GF-D8 (cell line): ENCODE measurements at places on chromosomes 3 and 15.

- DNase-seq, result no peak
Measured at GRCh38 chr3:141939759-141940158, 63.3 kb downstream of the ATP1B3 start.

GRCh38 chr15:92810418-92811138, 89.5 kb upstream of the CHD2 start:
- DNase-seq, result peak; percentile 81

GRCh38 chr15:69402816-69403215, 11.3 kb upstream of the KIF23 start:
- DNase-seq, result no peak

GRCh38 chr3:43317461-43318316, 31.3 kb downstream of the SNRK start:
- DNase-seq, result no peak

GRCh38 chr3:17359911-17360310, 382.5 kb downstream of the TBC1D5 start:
- DNase-seq, result no peak

- no peak for DNase-seq
Measured at GRCh38 chr15:33547876-33548275, 237.1 kb downstream of the RYR3 start.

DNA sequence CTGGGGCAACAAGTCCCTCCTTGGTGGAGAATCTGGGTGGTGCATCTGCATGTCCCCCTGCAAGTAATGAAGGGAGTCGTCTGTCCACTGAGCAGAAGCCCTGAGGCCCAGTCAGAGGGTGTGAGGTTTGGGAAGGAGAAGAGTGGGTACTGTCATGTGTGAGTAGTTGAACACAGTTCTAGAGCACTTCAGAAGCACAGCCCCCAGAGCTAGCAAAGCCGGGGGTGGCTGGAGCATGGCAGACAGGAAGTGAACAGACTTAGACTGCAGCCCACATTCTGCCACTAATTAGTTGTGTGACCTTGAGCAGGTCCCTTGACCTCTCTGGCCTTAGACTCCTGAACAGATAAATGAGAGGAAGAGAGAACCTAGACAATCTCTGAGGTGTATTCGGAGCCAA, 207.6 kb downstream of the UACA start:
- DNase-seq, result no peak

GRCh38 chr3:37492977-37493471, 318.6 kb upstream of the LRRFIP2 start:
- peak; percentile 78 for DNase-seq

DNA sequence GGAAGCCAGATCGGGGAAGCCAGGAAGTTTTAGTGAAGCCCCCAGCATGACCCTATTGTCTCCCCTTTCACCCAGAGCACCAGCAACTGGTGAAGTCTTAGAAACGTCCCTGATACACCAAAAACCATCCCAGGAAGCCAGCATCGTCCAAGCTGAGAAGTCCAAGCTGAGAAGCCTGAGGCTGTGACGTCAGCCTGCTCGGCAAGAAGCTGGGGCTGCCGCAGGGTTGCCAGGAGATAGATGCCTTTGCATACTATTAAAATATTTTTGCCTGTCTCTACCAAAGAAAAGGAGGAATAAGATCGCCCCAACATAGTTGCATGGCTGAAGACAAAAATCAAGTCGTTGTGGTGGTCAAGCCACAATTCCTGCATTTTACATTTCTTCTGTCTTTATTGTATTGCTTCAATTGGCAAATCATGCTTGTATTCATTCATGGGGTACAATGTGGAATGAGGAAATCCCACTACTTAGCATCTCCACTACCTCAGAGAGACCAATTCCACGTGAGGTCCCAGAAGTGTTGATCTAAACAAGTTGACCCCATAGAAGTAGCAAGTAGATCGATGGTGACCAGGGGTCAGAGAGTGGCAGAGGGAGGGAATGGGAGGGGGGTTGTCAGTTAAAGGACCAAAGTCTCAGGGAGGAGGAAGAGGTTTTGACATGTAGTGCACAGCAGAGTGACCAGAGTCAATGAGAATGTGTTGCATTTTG, 19.6 kb upstream of the EMC3 start:
- DNase-seq, result no peak

DNA sequence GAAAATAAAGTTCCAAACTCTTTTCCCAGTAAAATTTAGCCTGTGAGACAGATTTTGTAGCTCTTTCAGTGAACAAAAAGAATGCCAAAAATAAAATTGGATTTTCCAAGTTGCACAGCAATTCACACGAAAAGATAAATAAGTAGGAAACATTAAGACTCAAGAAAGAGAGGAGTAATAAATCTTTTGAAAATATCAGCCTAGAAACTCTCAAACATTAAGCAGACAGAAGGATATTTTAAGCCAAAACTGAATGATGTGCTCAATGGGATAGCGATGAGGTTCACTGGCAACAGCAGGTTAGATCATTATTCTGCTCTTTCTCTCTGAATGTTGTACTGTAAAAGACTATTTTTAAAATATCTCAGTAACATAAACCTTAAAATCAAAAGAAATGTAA, 115.0 kb downstream of the STAG1 start:
- DNase-seq, result no peak

DNA sequence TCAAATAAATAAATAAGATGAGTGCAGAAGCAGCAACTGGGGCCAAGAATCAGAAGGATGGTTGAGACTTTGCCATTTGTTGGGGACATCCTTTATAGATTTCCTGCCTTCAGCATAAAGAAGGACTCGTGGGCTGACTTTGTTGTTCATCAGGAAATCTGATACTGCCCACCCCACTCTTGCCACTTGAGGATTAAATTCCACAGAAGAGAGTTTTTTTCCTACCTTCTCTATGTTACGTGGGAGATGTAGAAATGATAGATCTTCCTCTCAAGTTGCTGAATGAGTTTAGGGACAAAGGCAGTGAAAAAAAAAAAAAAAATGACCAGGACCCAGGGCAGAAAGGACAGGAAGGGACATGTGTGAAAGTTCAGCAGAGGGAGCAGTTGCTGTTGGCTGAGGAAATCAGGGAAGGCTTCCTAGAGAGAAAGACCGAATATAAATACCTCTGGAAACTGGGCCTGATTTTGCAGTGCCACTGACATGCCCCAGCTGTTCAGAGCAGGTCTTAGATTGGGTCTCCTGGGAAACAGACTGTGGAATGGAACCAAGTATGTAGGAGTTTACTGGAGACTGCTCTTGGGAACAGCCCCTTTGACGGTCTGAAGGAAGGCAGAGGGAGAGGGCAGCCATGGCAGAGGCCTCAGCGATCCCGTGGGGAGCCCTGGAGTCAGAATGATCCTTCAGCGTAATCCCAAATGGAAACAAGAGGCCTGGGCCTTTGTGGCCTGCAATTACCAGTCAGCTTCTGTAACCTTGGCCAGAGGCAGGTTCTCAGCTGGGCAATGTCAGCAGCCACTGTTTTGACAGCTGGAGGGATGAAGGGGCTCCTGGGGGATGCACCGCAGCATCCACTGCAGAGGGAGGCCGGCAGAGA, 50.9 kb downstream of the C3orf20 start:
- no peak for DNase-seq

- peak; percentile 13 for DNase-seq
Measured at GRCh38 chr15:40894681-40895448, 615 bp downstream of the VPS18 start.
